Cortex of kidney (tissue), 1 donor: ENCODE measurements at places on chromosomes 16 and 17.

DNA sequence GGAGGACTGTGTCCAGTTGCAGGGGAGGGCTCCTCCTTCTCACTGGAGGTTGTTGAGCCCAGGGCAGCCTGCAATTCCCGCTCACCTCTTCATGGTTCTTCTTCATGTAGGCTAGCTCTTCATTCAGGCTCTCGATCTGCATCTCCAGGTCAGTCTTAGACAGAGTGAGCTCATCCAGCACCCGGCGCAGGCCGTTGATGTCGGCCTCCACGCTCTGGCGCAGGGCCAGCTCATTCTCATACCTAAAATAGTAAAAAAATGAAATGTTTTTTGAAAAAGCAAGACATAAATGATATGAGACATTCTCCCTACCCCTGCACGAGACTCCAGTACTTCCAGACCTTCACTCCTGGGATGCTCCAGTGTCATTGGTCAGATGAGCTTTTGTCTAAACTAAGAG lies 2.2 kb downstream of the KRT13 start:
- no peak for DNase-seq

GRCh38 chr17:143785-144281 lies 6.5 kb downstream of the SCGB1C2 start:
- peak; percentile 44 for DNase-seq

DNA sequence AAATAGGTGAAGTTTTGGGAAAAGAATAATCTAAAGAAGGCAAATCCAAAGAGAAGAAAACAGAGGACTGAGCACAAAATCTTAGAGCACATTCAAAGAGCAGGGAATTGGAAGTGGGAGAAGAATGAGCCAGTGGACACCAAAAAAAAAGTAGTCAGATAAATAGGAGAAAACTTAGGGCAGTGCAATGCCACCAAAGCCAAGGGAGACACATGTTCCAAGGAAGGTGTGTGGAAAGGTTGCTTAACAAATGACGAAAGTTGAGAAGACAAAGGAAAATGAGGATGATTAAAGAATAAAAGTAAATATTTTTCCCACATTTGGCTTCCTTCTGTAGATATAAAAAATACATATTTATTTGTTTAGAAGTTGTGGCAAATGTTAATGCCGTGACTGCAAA lies 237.6 kb downstream of the TANC2 start:
- DNase-seq = no peak

- DNase-seq = no peak
Measured at GRCh38 chr17:28807925-28808634, 34.5 kb downstream of the FAM222B start.

DNA sequence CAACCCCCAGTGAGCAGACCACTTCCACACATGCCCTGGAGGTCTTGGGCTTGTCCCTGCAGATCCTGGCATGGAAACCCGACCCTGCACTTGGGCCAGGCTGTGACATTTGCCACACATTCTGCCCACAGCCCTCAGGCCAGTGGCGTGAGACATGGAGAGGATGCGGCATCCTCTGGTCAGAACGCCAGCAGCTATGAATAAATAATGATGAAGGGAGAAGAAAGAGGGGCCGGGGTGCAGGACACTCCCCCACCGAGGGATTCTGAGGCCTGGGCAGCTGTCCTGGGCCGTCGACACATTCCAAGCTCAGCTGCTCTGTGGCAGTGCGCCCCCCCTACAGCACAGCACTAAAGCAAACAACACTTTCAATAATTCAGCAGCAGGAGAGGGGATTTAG lies 148.8 kb downstream of the ENGASE start:
- DNase-seq = no peak

GRCh38 chr17:73792994-73793393 lies 148.7 kb upstream of the SDK2 start:
- no peak for DNase-seq

DNA sequence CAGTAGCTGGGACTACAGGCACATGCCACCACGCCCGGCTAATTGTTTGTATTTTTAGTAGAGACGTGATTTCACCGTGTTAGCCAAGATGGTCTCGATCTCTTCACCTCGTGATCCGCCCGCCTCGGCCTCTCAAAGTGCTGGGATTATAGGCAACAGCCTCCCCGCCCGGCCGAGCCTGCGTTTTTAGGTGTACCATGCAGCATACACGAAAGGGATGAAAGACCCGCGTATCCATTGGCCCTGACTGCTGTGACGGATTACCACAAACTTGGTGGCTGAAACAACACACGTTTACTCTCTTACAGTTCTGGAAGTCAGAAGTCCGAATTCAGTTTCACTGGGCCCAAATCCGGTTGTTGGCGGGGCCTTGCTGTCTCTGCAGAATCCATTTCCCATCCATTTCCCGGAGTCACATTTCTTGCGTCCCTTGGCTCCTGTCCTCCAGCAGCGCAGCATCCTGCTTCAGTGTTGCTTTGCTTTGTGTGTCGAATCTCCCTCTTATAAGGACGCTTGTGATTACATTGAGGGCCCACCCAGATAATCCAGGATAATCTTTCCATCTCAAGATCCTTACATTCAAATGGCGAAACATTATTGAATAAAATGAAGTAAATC lies 8.3 kb upstream of the GUCY2D start:
- no peak for DNase-seq
